ENCODE measurements at places on chromosomes 1 and 21. TPM values are rescaled to one million over a fixed set of nuclear protein-coding genes. Genes with fewer than 3 reads are reported as not detected.

DNA sequence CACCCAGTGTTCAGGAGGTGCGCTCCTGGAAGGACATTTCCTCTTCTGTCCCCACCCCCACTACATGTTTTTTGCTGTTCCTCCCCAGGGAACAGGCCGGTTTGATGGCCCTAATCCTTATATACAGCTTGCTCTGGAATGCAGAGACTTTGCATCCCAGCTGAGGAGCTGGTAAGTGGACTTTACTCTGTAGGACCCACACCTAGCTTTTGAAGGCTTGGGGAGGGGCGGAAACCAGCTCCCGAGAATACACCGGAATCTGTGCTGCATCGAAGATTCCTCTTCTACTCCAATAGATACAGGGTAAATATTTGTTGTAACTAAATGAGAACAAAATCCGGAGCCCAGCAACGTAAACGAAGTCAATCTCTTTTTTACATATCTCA lies 1.2 kb upstream of the CGN start:
- H3K4me3 ChIP-seq, result no peak overlapping the region
- H3K36me3 ChIP-seq, result no peaks in the 10 kb centered on the region
- peaks cover 12% of the 10 kb centered on the region for H3K4me1 ChIP-seq
- no peak for DNase-seq
- H3K27ac ChIP-seq, result no peak overlapping the region
- no peaks in the 10 kb centered on the region for H3K27me3 ChIP-seq

GRCh38 chr1:82152356-82153271 lies 351.9 kb downstream of the ADGRL2 start:
- no peaks in the 10 kb centered on the region for H3K4me1 ChIP-seq
- DNase-seq, result no peak
- H3K36me3 ChIP-seq, result no peaks in the 10 kb centered on the region
- H3K27me3 ChIP-seq, result no peaks in the 10 kb centered on the region
- no peak overlapping the region for H3K4me3 ChIP-seq
- no peak overlapping the region for H3K27ac ChIP-seq

SH2D5 gene
- total RNA-seq, result 2.4 TPM

MFAP2 gene
- 37.9 TPM for total RNA-seq

All from endothelial cell of umbilical vein (primary cell).